ENCODE measurements at places on chromosomes 5 and 9.

DNA sequence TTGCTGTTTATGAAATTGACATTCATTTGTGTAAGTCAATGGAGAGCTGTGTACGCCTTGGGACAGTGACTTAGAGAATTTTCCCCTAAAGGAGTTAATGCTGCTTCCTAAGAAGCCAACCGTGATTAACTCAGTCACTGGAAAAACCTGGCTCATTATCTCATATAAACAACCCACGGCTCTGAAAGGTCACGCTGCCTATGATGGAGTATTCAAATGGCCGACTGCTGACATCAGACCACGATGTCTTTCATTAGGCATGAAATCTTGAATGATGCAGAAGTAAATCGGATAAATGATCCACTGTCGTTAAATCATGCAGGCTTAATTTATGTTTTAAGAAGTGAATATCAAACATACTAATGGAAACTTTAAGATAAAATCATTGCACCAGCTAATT, 603.7 kb downstream of the RAB3C start:
- DNase-seq, result no peak

DNA sequence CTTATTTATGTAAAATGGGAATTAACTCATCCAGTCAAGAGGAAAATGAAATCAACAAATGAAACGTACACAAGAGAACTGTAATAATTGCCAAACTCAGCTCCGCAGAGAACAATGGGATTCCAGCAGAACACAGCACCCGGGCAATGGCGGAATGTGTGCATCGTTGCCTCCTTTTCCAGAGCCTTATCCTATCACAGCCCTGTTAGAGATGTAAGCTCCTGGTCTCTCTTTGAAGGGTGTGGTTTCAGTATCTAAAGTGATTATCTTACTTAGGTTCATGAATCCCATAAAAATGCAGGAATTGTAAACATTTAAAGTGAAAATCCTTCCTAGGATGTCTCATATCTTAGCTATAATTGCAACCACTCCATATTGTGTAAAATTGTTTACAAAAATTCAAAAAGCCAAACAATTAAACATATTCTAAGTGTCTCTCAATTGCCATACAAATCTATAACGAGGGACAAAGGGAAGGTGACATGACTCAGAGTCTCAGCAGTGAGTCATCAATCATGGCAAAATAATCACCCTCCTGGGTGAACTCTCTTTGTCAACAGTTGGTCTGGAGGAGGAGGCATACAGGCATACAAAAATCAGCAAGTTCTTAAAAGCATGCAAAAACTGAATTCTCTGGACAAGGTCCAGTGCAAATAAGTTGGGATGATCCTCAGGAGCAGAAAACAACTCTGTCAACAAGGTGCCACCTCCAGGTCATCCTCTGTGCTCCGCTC, 22.6 kb downstream of the SEMA5A start:
- no peak for DNase-seq

GRCh38 chr5:93120771-93121170, 460.2 kb downstream of the NR2F1-AS1 start:
- DNase-seq, result no peak

GRCh38 chr9:129208207-129209032, 30.4 kb upstream of the IER5L start:
- DNase-seq, result no peak

DNA sequence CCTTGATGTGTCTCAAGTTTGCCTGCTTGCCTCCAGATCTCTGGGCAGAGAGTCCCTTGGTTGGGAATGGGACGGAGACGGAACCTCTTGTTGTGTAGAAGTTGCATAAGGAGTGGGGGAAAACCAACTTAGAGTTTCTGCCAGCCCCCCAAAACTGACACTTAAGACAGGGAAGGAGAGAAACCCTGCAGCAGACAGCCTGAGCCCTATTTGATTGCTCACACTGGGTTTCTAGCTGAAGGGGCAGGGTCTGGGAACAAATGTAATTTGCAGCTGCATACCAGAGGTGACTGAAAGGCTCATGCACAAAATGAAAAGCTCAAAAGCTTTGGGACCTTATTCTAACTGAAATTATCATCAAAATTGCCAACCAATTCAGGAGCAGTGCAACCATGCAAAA, 254.5 kb downstream of the RASEF start:
- no peak for DNase-seq

DNA sequence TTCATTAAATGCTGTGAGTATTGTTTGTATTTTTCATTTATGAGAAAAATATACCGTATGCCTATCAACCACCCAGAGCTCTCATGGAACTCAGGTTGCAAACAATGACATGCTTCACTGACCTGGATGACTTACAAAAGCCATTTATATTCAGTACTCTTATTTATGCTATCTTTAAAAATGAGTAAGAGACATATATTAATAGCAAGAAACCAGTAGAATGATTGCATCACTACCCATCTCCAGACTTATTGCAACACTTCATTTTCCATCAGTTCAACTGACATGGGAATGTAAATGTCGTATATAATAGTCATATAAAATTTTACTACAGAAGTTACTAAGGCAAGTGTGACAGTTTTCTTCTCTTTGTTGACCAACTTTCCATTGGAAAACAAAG, 69.1 kb downstream of the OTP start:
- peak; percentile 75 for DNase-seq

DNA sequence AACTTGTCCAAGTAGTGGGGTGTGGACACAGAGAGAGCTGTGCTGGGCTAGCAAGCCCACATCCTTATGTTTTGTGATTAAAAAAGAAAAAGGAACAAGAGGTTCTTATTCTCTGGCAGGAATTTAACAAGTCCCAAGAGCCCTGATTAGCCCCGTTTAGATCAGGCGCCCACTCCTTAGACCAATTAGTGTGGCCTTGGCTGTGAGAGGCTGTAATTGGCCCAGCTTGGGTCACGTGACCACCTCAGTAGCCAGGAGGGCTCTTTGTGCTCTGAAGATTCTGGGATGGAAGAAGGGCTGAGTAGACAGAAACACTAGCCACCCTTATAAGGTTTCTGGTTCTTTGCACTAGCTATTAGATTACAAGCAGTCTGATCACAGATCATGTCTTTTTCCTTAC, 31.1 kb downstream of the GCNT4 start:
- DNase-seq, result no peak

DNA sequence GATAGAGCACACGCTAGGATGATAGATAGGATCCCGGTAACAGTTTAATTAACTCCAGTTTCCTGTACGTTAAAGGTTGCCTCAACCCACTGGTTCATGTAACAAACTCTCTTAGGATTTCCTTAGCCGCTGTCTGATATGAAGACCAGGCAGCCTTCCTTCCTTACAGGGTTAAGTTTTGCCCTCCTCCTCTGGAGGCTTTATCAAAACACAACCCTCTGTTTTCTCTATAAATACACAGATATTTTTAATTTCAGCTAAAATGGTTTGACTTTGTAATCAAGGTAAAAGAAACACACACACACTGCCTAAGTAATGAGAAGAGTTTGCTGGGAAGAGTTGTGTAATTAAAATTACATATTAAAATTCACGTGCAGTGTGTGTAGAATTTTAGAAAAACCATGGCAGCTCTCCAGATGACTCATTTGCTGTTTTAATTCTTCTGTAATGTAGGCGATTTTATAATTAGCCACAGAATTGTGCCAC, 369.8 kb downstream of the CSNK1G3 start:
- DNase-seq, result no peak

- DNase-seq, result no peak
These were observed 23.0 kb upstream of the MEIKIN start for GRCh38 chr5:131968396-131968954.

DNA sequence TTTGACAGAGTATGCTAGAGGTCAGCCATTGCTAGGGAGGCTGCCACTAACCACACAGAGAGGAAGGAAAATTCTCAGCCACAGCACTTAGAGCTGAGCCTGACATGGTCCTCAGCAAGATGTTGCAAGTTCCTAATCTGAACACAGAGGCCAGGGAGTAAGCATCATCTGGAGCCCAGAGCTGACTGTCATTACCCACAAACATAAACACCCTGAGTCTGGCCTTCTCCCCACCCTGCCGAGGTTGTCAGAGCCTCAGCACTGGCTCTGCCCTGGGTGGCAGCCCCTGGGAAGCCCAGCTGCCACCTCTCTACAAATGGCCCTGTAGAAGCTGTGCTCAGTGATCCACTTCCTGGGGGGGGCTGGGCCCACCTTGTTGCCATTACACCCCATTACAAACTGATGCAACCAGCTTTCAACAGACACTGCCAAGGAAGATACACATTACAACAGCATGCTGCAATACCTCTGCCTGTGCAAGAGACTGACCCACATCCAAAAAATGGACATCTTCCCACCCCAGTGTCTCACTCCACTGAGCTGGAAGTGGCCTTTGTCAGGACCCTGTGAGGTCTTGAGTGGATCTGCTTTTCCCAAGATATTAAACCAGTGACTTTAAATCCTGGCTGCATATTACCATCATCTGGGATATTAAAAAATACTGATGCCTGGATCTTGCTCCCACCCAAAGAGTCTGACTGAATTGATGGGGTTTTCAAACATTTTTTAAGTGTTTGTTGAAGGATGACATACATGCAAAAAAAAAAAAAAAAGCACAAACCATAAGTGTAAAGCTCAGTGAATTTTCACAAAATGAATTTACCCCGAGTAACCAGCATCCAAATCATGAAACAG, 33.0 kb downstream of the IRF1 start:
- DNase-seq, result peak; percentile 93

DNA sequence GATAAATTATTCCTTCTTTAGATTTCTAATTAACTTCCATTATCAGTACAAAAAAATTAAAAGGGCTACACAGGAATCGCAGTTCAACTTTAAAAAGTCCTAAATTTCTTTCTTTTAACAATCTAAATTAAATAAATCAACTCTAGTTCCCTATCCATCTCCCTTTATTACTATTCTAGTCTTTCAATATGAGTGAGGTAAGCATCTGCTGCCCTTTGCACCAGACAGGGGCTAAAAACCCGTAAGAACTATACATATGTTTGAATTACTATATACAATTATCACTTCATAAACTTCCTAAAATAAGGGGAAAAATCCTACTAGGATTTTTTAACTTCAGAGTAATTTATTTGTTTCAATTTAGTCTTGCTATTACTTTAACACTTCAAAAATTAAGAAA, 145.6 kb downstream of the SSBP2 start:
- no peak for DNase-seq

- peak; percentile 22 for DNase-seq
These were observed 3.9 kb downstream of the KYAT1 start for GRCh38 chr9:128877852-128878251.

DNA sequence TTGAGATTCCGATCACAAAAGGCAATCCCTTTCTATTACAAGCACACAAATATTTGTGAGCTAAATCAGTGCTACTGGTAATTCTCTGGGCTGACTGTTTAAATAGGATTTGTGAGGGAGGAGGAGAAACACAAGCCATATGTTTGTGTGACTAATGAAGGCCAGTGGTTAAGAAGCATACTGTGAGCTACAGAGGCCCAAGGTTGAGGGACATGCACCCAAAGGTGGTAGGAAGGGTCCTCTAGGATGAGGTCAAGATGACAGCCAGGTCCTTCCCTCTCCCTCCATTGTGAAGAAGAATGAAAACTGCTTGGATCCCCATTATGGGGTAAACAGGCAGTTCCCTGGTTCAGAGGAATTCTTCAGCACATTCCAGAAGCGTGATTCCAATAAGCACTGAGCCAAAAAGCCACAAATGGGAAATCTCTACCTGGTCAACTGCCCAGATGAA, 83.9 kb downstream of the SPOCK1 start:
- DNase-seq, result no peak

DNA sequence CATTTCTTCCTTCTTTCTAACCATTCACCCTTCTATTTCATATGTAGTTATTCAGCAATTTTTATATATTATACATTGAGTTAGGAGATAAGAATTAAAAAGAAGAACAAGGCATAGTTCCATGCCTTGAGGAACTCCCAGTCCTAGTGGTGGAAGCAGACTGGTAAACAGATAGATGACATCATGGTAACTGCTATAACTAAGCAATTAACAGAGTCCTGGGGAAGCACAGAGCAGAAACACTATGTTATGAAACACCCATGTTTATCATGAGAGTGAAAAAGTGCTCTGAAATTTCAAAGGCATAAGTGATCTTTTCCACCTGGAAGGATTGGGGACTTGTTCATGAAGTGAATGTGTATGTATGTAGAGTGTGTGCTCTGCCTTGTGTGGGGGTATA, 14.6 kb downstream of the PAPPA start:
- no peak for DNase-seq

- no peak for DNase-seq
These were observed 9.3 kb upstream of the RNF145 start for GRCh38 chr5:159218595-159219023.

- DNase-seq, result no peak
These were observed 1435.6 kb upstream of the NUDT12 start for GRCh38 chr5:104998169-104998568.

- peak; percentile 47 for DNase-seq
These were observed 15.2 kb downstream of the FKBP15 start for GRCh38 chr9:113205861-113206260.

- DNase-seq, result peak; percentile 50
These were observed 87.5 kb upstream of the PPP2R2B start for GRCh38 chr5:146965761-146966659.

GRCh38 chr9:9846557-9846956, 766.2 kb downstream of the PTPRD start:
- no peak for DNase-seq

DNA sequence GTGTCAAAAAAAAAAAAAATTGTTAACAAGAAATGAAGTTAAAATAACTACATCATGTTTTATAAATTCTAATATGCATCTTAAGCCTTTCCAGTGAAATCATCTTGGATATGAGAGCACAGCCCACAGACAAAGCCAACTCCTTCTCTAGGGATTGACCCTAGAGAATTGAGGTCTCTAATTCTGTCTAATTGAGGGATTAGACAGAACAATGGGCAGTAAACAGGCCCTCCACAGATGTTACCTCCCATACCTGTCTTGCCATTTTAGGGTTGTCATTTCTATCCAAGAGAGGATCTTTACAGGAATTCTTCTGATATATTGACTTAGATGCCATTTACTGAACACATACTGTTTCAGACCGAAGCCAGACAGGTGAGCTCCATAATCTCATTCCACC, 42.3 kb downstream of the NSG2 start:
- no peak for DNase-seq

GRCh38 chr9:127204771-127205470, 59.7 kb upstream of the GARNL3 start:
- DNase-seq, result peak; percentile 55

DNA sequence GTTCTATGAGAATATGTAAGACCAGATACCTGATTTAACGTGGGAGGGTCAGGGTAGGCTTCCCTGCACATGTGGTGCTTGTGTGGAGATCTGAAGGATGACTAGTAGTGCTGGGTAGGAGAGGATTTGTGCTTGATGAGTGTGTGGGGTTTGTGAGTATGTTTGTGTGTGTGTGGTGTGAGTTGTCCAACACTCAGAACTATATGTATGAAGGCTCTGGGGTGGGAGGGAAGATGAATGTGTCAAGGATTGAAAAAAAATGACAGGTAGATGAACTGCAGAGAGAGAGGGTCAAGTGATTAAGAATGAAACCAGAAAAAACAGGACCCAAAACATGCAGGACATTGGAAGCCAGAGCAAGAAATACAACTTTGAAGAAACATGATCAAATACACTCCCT, 154.6 kb upstream of the NR3C1 start:
- DNase-seq, result peak; percentile 26

Measured in MV-4-11 (cell line).